Liver (tissue), 10 donors: ENCODE measurements at places on chromosomes 5 and 9. TPM values are rescaled to one million over a fixed set of nuclear protein-coding genes. Genes with fewer than 3 reads are reported as not detected.

GRCh38 chr5:88877826-88878225, 5.2 kb downstream of the MEF2C start:
- no peaks in the 10 kb centered on the region for H3K36me3 ChIP-seq
- DNase-seq, result no peak
- H3K27me3 ChIP-seq, result no peaks in the 10 kb centered on the region
- no peak overlapping the region for H3K4me3 ChIP-seq
- H3K4me1 ChIP-seq, result no peaks in the 10 kb centered on the region

Gene PCDHGA3
- total RNA-seq, result 0.09 TPM

DNA sequence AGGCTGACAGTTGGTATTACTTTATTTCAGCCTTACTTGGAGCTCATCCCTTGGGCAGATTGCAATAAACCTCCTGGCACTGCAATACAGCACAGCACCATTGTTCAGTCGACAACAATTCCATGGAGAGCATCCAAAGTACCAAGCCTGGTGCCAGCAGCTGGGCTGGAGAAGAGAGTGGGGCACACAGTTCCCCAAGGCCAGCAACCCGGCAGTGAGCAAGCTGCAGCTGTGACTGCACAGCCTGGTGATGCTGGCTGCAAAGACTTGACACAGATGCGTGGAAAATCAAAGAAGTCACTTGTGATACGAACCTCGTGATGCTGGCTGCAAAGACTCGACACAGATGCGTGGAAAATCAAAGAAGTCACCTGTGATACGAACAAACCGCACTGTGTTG, 125.4 kb downstream of the ATPSCKMT start:
- H3K36me3 ChIP-seq, result no peaks in the 10 kb centered on the region
- no peaks in the 10 kb centered on the region for H3K4me1 ChIP-seq
- H3K4me3 ChIP-seq, result no peak overlapping the region
- no peak for DNase-seq
- H3K27me3 ChIP-seq, result no peaks in the 10 kb centered on the region
- no peak overlapping the region for H3K27ac ChIP-seq

DNA sequence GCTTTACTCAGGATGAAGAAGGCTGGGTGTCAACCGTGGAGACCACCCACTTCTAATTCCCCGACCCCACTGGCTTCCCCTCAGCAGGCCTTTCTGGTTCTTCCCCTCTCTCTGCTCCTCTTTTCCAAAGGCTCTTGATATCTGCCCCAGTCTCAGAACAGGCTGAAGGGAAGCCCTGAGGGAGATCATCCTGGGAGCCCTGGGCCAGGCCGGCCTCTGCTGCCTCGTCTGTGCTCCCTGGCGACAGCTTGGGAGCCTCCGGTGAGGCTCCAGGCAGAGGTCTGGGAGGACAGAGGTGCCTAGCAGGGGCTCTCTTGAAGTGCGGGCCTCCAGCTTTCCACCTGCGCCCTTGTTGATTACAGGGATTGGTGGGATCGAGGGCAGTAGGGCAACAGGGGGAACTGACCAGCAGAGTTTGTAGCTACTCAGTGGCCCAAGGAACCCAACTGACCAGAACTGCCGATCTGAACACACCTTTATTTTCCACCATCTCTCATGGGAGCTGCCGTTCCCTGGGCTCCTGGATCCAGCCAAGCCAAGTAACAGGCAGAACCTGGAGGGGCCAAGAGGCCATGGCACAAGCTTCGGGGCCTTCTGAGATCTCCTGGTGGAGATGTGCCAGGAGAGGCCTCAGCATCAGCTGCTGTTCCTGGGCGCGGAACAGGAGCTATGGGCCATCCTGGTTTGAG, 198.5 kb downstream of the CACNA1B start:
- H3K27me3 ChIP-seq, result no peaks in the 10 kb centered on the region
- DNase-seq, result peak; percentile 10
- H3K27ac ChIP-seq, result no peak overlapping the region
- H3K4me1 ChIP-seq, result no peaks in the 10 kb centered on the region
- no peaks in the 10 kb centered on the region for H3K36me3 ChIP-seq

Gene AMBP
- 3,808 TPM for total RNA-seq

DNA sequence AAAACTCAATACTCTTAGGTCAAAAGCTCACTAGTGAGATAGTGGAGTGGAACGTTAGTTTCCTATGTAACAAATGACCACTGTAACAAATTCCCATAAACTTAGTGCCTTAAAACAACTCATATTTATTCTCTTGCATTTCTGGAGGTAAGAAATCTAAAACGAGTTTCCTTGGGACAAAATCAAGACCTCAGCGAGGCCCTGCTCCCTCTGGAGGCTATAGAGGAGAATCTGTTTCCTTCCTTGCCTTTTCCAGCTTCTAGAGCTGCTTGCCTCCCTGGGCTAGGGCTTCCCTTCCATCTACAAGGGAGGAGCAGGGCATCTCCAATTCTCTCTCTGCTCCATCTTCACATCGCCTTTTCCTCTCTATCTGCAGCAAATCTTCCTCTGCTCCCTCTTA, 32.0 kb downstream of the SEMA5A start:
- H3K4me1 ChIP-seq, result no peaks in the 10 kb centered on the region
- H3K27ac ChIP-seq, result no peak overlapping the region
- H3K27me3 ChIP-seq, result no peaks in the 10 kb centered on the region

- no peaks in the 10 kb centered on the region for H3K36me3 ChIP-seq
- DNase-seq, result no peak
- H3K4me1 ChIP-seq, result no peaks in the 10 kb centered on the region
- H3K27ac ChIP-seq, result no peak overlapping the region
- no peak overlapping the region for H3K4me3 ChIP-seq
These were observed 59.0 kb upstream of the ZBTB43 start for GRCh38 chr9:126745574-126746411.

DNA sequence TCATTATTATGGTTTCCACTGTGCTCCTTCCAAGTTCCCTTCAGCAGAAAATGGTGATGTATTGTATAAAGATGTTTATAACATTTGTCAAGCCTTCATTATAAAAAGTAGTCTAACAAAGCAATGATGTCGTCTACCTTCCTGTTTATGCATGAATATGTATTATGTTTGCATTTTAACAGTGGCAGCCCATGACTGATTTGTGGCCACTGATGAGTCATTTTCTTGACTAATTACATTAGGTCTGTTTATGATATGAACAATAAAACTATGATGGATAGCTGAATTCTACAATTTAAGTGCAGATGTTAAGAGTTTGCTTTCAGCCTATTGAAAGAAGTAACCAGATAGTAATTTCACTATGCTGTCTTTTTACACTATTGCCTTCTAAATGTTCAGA, 75.4 kb upstream of the ADAMTS19 start:
- no peaks in the 10 kb centered on the region for H3K36me3 ChIP-seq
- H3K4me1 ChIP-seq, result no peaks in the 10 kb centered on the region
- H3K27me3 ChIP-seq, result no peaks in the 10 kb centered on the region

Gene GPX8
- 1.0 TPM for total RNA-seq

DNA sequence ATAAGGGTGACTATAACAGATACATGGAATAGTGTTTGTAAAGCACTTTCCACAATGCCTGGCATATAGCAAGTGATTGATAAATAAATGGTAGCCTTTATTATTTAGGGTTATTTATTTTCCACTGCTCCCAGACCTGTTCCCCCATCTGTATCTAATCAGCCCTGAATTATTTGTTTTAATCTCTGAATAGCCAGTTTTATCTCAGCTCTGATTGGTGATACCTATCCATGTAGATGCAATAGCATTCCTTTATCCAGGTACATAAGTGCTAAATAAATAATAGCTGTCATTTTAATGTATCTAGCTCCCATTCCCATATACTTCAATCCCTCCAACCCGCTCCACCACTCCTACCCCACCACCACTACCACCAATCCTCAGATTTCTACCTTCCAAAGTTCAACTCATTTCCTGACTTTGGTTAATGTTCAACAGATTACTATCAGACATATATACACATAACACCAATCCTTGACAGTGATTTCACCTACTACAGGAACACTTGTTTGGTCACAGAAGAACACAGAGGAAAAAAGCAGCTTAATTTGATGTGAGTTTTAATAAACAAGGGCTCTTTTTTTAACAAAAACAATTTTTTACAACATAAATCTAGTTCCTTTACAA, 14.0 kb downstream of the PRKAA1 start:
- DNase-seq, result no peak
- H3K27ac ChIP-seq, result peak overlapping the region; percentile 94
- peaks cover 20% of the 10 kb centered on the region for H3K4me1 ChIP-seq
- no peak overlapping the region for H3K4me3 ChIP-seq
- H3K36me3 ChIP-seq, result peaks cover 1% of the 10 kb centered on the region
